Activated gamma-delta T cell (primary cell): ENCODE measurements at places on chromosomes 4 and X.

DNA sequence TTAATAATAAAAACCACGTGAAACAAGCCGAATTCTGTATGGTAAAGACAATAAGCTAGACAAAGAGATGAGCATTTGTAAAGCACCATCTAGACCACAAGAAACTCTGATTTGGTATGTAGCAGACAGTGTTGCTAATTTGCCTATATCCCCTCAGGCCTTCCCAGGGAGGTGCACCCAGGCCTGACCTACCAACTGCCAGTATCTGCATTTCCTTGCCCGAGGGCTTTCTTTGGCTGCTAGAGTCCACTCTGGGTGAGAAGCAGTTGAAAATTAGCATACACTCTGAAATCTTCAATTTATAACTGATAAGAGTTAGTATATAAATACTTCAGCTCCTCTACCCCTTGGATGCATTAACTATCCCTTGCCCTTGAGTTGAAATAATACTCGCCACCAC, 37.4 kb upstream of the IL1RAPL1 start:
- DNase-seq = no peak

DNA sequence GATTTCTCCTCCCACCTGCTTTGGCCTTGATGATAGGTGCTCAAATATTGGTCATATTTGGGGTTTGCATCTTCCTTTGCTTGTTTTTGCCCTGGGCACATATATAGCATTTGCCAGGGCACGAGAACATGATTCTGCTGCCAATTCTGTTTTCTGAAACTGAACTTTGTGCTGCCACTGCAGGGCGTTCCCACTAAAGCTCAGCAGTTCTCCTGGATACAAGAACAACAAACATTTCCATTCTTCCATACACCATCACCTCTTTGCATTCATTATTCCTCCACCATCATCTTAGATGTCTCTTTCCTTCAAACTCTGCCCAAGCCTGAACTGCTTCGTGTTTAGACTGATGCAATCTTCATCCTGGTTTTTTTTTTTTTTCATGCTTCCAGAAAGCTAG, 36.3 kb upstream of the GATB start:
- DNase-seq = no peak

DNA sequence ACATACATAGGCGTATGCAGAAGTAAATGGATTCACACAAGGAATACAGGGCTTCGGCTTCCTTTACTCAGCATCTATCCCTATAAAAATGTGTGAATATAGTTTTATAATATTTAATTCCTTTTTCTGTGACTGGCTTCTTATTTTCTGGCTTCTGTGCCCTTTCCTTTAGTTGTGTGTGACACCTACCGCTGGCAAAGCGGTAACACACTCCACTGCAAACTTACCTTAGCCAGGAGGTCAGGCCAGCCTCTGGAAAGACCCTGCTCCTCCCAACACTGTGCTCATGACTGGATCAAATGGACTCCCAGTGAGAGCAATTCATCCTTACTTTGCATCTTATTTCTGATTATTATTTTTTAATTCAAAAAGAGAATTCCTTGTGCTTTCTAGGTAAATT, 244.2 kb downstream of the ANK2 start:
- no peak for DNase-seq

GRCh38 chr4:5051278-5052203, at the start of gene STK32B:
STK32B (plus strand) TSS chr4:5051480.
- DNase-seq = peak; percentile 6

- no peak for DNase-seq
These were observed 12.7 kb upstream of the PAQR3 start for GRCh38 chr4:78951862-78952472.

- DNase-seq = no peak
These were observed 31.0 kb downstream of the XK start for GRCh38 chrX:37716602-37717001.

DNA sequence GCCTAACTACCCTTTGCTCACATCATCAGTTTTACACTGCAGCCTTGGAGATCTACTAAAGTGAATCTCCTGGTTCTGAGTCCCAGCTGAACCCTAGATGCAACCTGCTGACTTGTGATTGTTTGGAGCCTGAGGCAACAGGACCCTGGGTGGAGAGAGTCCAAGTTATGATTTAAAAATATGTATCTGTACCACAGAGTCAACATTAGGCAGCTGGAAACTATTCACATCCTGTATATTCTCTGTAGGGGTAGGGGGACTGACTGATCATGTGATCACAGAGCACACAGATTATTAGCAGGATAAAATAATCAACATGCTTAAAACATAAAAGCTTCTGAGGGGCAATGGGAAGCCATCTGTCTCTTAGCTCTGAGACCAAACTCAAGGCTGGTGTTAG, 52.1 kb downstream of the CT47B1 start:
- DNase-seq = no peak

DNA sequence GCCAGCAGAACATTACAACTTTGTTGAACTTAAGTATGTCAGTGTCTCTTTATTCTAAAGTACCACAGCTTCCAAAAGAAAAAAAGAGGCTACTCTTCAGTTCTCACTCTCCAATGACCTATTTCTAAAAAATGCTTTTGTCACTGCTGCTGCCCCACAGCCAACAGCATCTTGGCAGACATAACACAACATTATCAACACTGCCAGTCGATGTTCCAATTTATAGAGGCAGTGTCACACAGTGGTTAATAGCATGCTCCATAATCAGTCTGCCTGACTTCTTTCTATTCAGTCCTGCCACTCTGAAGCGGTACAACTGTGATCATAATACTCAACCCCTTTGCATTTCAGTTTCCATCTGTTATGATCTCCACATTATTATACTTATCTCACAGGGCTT, 69.2 kb downstream of the PLS3 start:
- no peak for DNase-seq

DNA sequence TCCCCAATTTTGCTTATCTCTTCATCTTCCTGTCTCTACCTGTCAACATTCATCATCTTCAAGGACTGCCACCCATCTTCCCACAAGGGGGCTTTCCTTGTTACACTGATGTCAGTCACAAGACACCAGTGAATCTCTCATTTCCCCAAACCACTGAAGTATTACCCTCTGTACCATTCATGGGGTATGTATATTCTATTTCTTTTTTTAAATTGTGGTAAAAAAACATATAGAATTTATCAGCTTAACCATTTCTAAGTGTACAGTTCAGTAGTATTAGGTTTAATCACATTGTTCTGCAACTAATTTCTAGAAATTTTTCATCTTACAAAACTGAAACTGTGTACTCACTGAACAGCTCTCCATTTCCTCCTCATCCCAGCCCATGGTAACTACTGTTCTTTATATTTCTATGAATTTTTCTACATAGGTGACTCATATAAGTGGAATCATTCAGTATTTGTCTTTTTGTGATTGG, 98.6 kb downstream of the LARP7 start:
- no peak for DNase-seq

DNA sequence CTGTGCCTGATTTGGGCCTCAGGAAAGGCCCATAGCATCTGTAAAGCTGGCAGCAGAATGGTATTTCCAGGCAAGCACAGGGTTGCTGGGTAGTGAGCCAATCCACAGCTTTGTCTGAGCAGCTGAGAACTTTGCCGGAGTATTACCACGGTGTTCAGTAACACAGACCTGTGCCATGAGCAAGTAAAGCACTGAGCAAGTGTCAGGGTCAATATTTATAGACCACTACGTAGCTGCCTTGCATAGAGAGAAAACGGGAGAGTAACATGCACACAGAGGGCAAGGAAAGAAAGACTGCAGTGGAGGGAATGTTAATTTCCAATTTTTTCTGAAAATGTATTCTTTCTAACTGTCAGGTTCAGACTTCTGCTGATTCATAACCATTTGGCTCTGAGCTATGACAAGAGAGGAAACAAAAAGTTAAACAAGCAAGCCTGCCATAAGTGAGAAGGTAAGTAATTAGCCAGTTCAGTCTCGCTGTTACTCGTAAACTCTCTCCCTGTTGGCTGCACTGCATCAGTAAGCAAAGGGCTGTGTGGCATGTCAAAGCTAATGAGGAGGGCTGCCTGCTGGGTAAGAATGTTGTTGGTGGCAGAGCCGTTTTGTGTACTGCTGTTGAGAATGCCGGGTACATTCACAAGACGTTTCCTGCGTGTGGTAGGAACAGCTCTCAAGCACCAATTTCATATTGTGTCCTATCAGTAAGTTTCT, 238.1 kb downstream of the BMPR1B start:
- no peak for DNase-seq

DNA sequence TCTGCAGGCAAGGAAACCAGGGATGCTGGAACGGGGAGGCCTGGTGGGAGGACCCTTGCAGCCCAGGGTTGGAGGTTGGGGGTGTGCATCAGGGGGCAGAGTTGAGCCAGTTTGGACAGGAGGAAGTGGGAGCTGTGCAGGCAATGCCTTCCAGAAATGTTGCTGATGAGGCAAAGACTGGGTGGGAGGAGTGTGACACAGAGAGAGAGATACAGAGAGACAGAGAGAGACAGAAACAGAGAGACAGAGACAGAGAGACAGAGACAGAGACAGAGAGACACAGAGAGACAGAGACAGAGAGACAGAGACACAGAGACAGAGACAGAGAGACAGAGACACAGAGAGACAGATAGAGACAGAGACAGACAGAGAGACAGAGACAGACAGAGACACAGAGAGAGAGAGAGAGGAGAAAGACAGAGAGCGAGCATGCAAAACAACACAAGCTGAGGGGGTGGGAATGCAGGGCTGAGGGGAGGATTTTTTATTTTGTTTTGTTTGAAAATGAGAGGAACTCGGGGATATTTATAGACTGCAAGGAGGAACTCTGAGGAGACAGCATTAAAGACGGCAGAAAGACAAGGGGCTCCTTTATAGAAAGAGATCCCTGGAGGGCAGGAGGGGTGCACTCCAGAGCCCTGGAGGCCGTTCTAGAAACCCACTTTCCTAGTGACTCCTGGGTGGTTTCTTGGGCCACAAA, 1.9 kb upstream of the HAUS3 start:
- no peak for DNase-seq

- no peak for DNase-seq
These were observed 112.5 kb downstream of the LDB2 start for GRCh38 chr4:16785793-16786527.

GRCh38 chr4:125112536-125112935, 202.2 kb upstream of the FAT4 start:
- DNase-seq = no peak

- DNase-seq = no peak
These were observed 100.0 kb downstream of the SH3BGRL start for GRCh38 chrX:81301877-81302276.
